ENCODE measurements at places on chromosomes 6 and 20.

DNA sequence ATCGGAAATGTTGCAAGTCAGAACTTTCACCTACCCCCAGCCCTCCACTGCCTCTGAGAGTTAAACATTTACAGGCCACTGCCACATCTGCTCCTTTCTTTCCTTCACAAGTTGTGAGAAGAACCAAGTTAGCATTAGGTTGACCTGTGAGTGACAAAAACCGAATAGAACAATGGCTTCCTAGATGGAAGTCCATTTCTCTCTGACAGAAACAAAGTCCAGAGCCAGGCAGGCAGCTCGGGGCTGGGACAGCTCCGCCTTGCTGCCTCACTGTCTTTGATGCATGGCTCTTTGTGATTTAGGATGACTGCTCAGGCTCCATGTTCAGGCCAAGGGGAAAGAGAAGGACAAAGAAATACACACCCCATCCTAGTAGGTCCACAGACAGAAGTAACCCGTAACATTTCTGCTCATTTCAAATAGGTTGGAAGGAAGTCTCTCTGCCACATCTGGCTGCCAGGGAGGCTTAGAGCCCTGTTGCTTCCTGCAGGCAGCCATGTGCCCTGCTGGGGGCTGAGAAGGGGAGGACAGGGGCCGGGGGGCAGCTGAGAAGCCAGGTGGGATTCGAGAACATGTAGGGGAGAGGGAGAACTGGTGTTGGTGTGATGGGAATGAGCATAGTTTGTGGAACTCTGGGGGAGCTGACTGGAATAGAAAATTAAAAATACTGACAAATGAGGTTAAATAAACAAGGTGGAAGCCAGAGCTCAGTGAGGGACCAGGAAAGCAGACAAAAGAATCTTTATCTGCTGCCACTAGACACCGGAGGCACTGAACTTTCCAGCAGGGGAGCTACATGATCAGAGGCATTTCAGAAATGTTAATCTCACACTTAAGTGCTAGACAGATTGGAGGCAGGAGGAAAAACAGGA, 19.5 kb upstream of the IER3 start:
- DNase-seq, result no peak

DNA sequence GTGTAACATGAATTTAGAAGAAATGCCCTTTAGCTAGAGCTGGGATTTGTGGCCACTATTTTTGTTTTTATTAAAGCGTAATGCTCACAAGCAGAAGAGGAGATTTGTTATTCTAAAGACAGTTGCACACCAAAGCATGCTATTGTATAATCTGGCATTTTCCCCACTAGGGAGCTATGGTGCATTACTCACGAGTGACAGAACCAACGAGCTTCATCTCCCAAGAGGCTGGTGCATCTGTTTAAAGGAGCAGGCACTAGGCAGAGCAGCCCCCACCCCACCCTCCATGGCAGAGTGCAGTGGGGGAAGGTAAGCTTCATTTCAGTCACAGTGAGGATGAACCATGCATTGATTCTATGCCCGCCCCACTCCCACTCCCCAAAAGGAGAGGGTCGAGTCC, 287.3 kb upstream of the TSHZ2 start:
- no peak for DNase-seq

- DNase-seq, result no peak
These were observed 15.2 kb downstream of the APMAP start for GRCh38 chr20:24977336-24977735.

- DNase-seq, result no peak
These were observed 2.5 kb downstream of the PERP start for GRCh38 chr6:138104618-138105213.

DNA sequence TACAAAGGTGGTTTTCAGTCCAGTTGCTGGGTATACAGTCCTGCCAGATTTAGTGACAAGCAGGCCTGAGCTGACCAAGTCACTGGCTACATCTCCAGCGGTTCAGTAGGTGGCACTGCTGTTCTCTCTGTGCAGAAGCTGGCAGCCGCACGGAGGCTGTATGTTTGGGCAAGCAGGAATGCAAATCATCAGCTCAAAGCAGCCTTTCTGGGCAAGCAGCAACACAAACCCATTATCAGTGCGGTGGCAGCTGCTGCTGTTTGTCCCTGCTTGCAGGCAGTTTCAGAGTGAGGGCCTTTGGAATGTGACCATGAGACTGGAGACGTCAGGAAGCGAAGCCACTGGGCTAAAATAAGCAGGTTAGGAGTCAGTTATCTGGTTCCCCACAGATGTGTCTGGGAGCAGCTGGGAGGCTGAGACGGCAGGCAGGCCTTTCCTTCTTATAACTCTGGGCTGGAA, 72.5 kb downstream of the TXLNB start:
- DNase-seq, result peak; percentile 55

GRCh38 chr6:2224847-2225382, 20.5 kb downstream of the GMDS start:
- DNase-seq, result no peak

GRCh38 chr6:43339168-43339567, 30.3 kb downstream of the ZNF318 start:
- DNase-seq, result no peak

- no peak for DNase-seq
These were observed 2.7 kb upstream of the COL9A3 start for GRCh38 chr20:62814060-62814708.

DNA sequence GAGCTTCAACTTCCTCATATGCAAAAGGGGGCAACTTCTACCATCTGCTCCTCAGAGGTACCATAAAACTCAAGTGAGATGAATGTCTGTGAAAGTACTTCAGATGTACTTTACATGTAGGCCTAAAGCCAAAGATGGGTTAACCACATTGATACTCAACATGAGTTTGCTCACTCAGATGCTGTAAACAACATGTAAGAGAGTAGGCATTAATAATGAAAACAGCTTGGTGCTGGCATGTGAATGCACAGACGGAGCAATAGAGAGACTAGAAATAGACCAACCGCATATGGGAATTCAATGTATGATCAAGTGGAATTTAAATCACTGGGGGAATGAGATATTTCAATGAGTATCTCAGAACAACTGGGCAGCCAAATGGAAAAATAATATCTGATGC, 143.8 kb upstream of the CDYL start:
- DNase-seq, result no peak

DNA sequence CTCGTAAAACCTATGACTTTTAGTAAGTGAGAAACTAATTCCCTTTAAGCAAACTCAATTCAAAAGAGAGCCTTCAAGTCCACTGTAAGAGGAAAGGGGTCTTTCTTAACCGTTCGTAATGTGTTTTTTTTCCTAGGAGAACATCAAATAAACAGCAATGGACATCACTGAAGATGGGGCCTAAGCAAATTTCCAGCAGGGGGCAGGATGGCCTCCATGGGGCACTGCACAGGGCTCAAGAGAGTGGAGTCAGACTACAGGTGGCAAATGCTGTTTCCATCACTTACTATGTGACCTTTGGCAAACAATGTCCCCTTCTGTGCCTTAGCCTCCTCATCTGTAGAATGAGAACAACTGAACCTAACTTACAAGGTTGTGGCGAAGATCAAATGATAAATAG, 88.7 kb downstream of the ARHGAP18 start:
- no peak for DNase-seq

GRCh38 chr20:11001764-11002540, 328.2 kb upstream of the JAG1 start:
- no peak for DNase-seq

- DNase-seq, result no peak
These were observed 100.3 kb downstream of the GMPR start for GRCh38 chr6:16338577-16339264.

Data from stimulated activated CD4-positive, alpha-beta T cell treated with anti-CD3 and anti-CD28 coated beads, TNF-alpha, amount 100 ng/mL, for 48 hours (primary cell).